ENCODE measurements at places on chromosomes 11 and 22.

DNA sequence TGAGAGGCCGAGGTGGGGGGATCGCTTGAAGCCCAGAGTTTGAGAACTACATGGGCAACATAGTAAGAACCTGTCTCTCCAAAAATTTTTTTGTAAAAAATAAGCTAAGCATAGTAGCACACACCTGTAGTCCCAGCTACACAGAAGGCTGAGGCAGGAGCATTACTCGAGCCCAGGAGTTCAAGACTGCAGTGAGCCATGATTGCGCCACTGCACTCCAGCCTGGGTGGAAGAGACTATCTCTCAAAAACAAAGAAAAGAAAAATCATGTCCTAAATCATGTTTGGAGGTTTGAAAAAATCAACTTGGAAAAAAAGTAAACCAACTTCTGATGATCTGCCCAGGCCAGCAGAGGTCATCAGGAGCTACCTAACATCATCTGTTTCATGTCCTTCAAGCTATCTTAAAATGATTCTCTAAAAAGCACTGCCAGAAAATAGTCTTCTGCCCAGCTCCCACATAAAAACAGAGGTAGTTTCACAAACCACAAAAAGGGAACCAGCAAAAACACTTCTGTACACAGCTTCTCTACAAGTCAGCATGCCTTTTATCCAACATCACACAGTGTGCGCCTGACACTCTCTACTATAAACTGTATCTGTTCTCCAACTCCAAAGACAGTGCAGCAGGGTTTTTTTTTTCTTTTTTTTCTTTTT is 165.0 kb downstream of the SOX6 start:
- no peaks in the 10 kb centered on the region for H3K4me1 ChIP-seq
- no peaks in the 10 kb centered on the region for H3K36me3 ChIP-seq
- no peaks in the 10 kb centered on the region for H3K27me3 ChIP-seq

DNA sequence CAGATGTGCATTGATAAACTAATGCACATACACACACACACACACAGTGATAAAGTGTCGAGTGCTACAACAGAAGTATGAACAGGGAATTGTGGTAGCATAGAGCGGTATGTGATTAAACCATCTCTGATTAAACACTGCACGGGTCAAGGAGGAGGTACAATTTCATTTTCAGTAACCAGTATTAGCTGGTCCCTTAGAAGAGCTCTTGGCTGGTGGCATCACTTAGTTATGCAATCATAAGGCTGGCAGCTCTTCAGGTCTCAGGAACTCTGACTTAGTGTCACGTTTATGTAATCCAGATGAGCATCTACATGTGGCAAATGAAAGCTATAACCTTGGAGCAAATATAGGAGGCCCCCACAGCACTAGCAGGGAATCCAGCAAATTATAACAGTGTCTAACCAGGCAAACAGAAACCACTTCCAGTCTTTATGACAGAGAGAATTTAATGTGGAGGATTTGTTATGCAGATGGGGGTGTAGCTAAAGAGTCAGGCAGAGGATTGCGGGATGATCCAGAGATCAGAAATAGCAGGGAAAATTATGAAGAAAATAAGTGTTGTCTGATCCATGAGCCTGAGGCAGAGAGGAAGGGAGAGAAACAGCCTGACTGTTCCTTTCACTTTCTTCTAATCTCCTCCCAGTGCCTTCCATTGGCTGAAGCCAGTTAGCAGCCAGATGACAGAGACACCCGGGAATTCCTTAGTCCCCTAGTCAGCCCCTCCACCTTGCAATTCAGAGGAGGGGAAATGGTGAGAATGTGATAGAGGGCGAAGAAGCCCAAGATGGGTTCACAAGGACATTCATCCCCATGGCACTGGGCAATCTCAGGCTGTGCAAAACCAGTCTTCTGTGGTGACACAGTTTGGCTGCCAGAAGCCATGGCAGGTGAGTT is 533.1 kb upstream of the TENM4 start:
- no peak for DNase-seq
- no peak overlapping the region for H3K4me3 ChIP-seq
- H3K36me3 ChIP-seq = no peaks in the 10 kb centered on the region
- H3K4me1 ChIP-seq = no peaks in the 10 kb centered on the region
- H3K27me3 ChIP-seq = no peaks in the 10 kb centered on the region

- DNase-seq = peak; percentile 46
- no peaks in the 10 kb centered on the region for H3K36me3 ChIP-seq
- no peak overlapping the region for H3K4me3 ChIP-seq
- peaks cover 4% of the 10 kb centered on the region for H3K27me3 ChIP-seq
Observed at GRCh38 chr11:57116654-57117053, 65.1 kb upstream of the LRRC55 start.

- peaks cover 3% of the 10 kb centered on the region for H3K27me3 ChIP-seq
- H3K4me1 ChIP-seq = no peaks in the 10 kb centered on the region
- DNase-seq = no peak
- no peak overlapping the region for H3K4me3 ChIP-seq
- H3K27ac ChIP-seq = no peak overlapping the region
- no peaks in the 10 kb centered on the region for H3K36me3 ChIP-seq
Observed at GRCh38 chr11:119571311-119571710, 148.3 kb upstream of the THY1 start.

- no peaks in the 10 kb centered on the region for H3K36me3 ChIP-seq
- H3K27ac ChIP-seq = no peak overlapping the region
- no peak overlapping the region for H3K4me3 ChIP-seq
- H3K27me3 ChIP-seq = no peaks in the 10 kb centered on the region
- no peaks in the 10 kb centered on the region for H3K4me1 ChIP-seq
Observed at GRCh38 chr22:19705181-19705934, 8.9 kb upstream of the SEPTIN5 start.

GRCh38 chr11:69538854-69539253 is 57.4 kb downstream of the LINC01488 start:
- H3K36me3 ChIP-seq = no peaks in the 10 kb centered on the region
- H3K4me3 ChIP-seq = no peak overlapping the region
- H3K27me3 ChIP-seq = peaks cover 20% of the 10 kb centered on the region

DNA sequence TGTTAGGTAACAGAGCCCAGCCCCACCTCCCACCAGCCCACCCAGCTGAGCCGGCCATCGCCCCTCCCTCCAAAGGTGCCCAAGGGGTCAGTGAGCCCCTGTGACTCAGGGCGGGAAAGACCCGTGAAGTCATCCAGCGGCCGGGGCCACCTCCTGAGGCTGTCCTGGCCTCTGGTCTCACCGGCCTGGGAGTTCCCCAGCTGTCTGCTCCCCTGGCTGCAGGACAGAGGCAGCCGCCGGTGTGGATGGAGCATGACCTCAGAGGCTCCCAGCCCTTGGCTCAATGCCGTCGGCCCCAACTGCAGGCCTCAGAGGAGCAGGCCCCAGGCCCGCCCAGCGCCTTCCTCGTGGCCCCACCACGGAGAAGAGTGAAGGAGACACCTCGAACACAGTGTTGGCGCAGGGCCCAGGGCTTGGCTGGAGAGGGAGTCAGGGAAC is 28.7 kb downstream of the RPL3 start:
- H3K4me1 ChIP-seq = peaks cover 3% of the 10 kb centered on the region
- no peak overlapping the region for H3K4me3 ChIP-seq
- peaks cover 4% of the 10 kb centered on the region for H3K27me3 ChIP-seq
- H3K27ac ChIP-seq = no peak overlapping the region
- H3K36me3 ChIP-seq = no peaks in the 10 kb centered on the region

DNA sequence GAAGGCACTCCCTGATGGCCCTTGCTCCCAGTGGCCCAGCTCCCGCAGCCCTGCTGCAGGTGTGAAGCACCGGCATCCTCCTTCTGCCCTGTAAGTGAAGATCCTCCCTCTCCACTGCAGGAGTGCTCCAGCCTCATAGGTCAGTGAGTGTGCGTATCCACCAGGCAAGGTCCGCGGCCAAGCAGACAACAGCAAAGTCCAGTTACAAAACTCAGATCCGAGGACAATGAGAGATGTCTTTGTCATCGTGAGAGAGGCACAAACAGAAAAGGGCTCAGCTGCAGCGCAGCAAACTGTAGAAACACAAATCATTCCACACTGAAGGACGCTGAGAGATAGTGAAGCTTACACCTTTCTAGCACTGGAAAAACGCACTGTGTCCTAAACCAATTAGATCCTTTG is 46.1 kb downstream of the MYH9 start:
- H3K4me3 ChIP-seq = no peak overlapping the region
- H3K27ac ChIP-seq = peak overlapping the region; percentile 95
- DNase-seq = no peak
- H3K4me1 ChIP-seq = peaks cover 92% of the 10 kb centered on the region

DNA sequence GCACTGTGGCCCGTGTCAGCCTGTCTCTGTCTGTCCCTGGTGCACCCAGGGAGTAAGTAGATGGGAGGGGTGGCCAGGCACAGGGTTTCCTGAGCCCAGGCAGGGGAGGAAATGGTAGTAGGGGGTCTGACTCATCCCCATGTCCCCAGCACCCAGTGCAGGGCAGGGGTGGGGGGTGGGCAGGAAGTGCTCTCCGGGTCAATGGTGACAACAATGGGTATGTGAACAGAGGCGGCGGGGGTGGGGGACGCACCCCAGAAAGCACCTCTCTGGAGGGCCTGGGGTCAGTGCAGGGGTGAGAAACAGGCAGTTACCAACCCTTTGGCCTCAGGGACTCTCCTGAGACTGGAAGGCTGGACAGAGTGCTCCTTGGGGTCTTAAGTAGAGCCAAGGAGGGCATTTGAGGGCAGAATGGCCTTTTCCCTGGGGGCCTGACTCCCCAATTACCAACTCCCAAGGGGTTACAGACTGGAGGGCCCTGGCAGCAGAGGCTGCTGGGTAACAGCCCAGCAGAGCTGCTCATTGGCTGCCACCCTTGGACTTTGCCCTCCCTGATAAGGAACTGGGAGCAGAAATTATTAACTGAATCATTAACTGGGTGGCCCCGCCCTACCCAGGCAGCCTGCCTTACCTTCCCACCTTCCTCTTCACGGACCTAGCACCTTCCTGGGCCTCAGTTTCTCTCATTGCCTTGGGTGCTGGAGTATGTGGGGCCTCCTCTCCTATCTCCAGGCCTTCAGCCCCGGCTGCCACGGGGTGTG is 4.2 kb downstream of the MYRF start:
- no peaks in the 10 kb centered on the region for H3K36me3 ChIP-seq
- peak; percentile 56 for DNase-seq
- no peak overlapping the region for H3K4me3 ChIP-seq
- no peak overlapping the region for H3K27ac ChIP-seq
- peaks cover 15% of the 10 kb centered on the region for H3K27me3 ChIP-seq
- H3K4me1 ChIP-seq = peaks cover 9% of the 10 kb centered on the region

- no peaks in the 10 kb centered on the region for H3K36me3 ChIP-seq
- H3K27me3 ChIP-seq = peaks cover 3% of the 10 kb centered on the region
- H3K27ac ChIP-seq = no peak overlapping the region
- no peak overlapping the region for H3K4me3 ChIP-seq
Observed at GRCh38 chr11:109788948-109789490, 304.2 kb upstream of the ZC3H12C start.

DNA sequence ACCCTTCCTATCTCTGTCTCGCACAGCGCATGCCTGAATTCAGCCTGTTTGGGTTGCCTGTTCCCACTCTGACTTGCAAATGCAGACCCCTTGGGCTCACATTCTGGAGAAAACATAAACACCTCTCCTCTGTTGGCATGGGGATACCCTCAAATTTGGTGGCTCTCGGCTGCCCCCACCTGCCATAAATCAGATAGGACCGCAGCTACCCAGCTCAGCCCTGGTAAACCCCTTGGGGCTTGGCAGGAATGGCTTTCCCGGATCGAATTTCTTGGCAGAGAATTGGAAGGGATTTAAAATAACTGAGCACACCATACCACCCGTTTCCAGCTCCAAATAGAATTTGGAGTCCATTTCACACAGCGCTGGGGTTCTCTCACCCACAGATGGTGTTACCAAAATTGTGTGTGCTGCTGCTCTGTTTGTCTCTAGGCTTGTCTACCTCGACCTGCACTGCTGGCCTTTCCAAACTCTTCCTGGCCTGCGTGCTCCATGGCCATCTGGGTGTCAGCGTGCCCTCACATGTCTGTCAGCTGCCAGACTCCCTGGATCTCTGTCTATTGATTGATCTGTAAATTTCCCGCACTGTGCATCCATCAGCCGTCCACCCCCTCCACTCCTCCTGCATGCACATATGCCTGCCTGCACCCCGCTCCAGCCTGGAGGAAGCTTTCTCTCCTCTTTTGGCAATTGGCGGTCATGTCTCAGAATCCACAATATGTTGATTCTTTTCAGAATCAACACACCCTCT is 134.0 kb downstream of the NTM start:
- no peak for DNase-seq
- H3K27ac ChIP-seq = no peak overlapping the region
- peaks cover 6% of the 10 kb centered on the region for H3K27me3 ChIP-seq
- no peaks in the 10 kb centered on the region for H3K36me3 ChIP-seq
- H3K4me3 ChIP-seq = no peak overlapping the region

- H3K36me3 ChIP-seq = peaks cover 69% of the 10 kb centered on the region
- H3K27me3 ChIP-seq = no peaks in the 10 kb centered on the region
- H3K27ac ChIP-seq = no peak overlapping the region
- no peak overlapping the region for H3K4me3 ChIP-seq
- peaks cover 60% of the 10 kb centered on the region for H3K4me1 ChIP-seq
- no peak for DNase-seq
Observed at GRCh38 chr22:21761994-21762680, 26.5 kb upstream of the YPEL1 start.

- peak overlapping the region; percentile 100 for H3K4me3 ChIP-seq
- peak overlapping the region; percentile 100 for H3K27ac ChIP-seq
- no peaks in the 10 kb centered on the region for H3K27me3 ChIP-seq
Observed at GRCh38 chr11:10858439-10859325, 829 bp upstream of the ZBED5 start.

DNA sequence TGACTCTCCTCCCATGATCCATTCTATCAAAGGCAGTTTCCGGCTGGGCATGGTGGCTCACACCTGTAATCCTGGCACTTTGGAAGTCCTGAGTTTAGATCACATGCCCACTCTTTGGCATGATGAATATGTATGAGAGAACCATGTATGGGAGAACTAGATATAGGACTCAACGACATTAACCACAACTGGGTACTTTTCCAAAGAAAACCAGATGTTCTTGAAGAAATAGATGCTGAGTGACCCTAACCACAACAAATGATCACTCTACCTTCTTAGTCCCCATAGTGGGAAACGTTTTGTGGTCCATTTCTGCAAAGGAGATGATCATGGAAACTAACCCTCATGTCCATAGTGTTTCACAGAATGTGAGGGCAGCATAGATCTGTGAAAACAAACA is 13.6 kb downstream of the FJX1 start:
- H3K4me3 ChIP-seq = no peak overlapping the region
- peaks cover 37% of the 10 kb centered on the region for H3K27me3 ChIP-seq
- DNase-seq = no peak
- no peaks in the 10 kb centered on the region for H3K36me3 ChIP-seq
- no peaks in the 10 kb centered on the region for H3K4me1 ChIP-seq

DNA sequence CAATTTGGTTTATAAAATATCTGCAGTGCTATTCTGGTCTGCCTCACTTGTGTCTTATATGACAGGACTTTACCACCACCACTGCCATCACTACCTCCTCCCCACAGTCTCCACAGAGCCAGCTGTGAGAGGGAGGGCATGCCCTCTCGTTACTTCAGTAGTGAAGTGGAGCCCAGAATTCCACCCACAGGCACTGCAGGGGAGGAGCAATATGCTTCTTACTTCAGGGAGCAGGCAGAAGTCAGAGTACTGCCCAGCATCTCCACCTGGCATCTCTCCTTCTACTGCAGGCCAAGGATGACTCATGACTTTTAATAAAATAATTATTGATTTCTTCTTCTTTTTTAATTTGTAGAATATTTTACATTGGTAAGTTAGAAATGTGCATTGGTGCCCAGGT is 255.5 kb downstream of the DYNC2H1 start:
- H3K4me3 ChIP-seq = no peak overlapping the region
- DNase-seq = no peak
- no peaks in the 10 kb centered on the region for H3K36me3 ChIP-seq
- no peaks in the 10 kb centered on the region for H3K27me3 ChIP-seq
- no peaks in the 10 kb centered on the region for H3K4me1 ChIP-seq
- no peak overlapping the region for H3K27ac ChIP-seq
